Stimulated activated CD8-positive, alpha-beta memory T cell treated with anti-CD3 and anti-CD28 coated beads, Interleukin-15, amount 100 ng/mL, for 24 hours (primary cell): ENCODE measurements at places on chromosomes 6 and 20.

GRCh38 chr6:1810880-1811279, 201.2 kb downstream of the FOXC1 start:
- DNase-seq, result no peak

- DNase-seq, result no peak
These were observed 290.8 kb upstream of the PRDM1 start for GRCh38 chr6:105795366-105795765.

GRCh38 chr6:32941214-32941768, 463 bp upstream of the HLA-DMB start:
- DNase-seq, result no peak

DNA sequence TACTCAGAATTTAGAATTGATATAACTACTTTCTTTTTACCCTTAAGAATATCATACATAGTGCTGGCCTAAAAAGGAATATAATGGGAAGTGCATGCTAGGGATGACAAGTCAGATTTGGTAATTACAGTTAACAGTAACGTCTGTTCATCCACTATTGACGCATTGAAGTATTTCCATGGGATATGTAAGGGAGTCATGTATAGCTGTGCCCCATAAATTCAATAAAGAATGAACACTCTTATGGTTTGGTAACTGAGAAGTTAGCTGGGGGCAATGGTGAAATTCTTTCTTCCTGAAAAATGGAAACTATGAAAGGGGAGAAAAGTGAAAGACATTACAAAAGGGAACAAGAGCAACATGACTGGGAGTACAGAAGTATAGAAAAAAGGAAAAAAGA, 2.6 kb upstream of the COL19A1 start:
- DNase-seq, result no peak

- DNase-seq, result no peak
These were observed 243.5 kb downstream of the TMEM242 start for GRCh38 chr6:157079771-157080170.

DNA sequence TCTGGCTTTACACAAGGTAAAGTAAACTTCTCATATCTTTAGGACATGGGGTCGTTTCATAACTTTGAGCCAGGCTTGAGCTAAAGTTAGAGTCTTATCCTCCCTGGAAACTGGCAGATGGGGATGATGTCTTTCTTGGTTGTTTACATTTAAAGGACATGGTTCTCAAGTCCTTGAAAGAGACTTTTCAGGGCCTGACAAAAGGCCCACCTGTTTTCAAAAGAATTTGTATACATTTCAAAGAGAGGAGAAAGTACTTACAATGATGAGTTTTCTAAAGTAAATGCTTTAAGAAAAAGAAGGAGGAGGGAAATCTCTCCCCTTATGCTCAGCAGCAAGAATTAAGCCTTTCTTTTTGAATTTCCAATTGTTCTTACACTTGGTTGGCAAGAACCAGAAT, 45.7 kb upstream of the TINAG start:
- DNase-seq, result no peak

GRCh38 chr6:168372889-168373288, 53.3 kb upstream of the DACT2 start:
- DNase-seq, result no peak

- DNase-seq, result no peak
These were observed 287.1 kb downstream of the GMDS start for GRCh38 chr6:1958257-1958656.

DNA sequence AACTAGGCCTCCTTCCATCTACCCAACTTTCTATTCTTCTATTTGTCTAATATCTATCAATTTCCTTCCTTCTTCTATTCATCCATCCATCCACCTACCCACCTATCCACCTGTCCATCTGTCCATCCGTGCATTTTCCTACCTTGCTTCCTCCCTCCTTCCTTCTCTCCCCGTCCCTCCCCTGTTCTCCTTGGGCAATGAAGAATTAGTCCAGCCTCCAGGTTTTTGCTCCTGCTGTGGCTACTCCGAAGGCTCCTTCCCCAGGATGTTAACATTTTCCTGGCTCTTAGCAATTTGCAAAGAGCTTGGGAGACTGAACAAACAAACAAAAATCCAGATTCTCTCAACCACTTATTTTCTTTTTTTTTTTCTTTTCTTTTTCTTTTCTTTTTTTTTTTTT, 81.6 kb downstream of the KCNB1 start:
- no peak for DNase-seq

DNA sequence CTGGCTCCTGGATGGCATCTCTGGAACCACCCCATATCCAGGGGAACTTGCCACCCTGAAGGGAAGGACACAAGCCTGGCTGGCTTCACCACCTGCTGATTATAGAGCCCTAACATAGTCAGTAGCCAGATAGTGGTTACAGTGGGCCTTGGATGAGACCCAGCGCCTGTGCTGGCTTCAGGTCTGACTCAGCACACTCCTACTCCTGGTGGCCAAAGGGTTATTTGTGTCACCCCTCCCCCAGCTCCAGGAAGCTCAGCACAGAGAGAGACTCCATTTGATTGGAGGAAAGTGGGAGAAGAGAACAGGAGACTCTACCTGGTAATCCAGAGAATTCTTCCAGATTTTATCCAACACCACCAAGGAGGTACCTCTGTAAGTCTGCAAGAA, 12.8 kb downstream of the SNX14 start:
- DNase-seq, result no peak

DNA sequence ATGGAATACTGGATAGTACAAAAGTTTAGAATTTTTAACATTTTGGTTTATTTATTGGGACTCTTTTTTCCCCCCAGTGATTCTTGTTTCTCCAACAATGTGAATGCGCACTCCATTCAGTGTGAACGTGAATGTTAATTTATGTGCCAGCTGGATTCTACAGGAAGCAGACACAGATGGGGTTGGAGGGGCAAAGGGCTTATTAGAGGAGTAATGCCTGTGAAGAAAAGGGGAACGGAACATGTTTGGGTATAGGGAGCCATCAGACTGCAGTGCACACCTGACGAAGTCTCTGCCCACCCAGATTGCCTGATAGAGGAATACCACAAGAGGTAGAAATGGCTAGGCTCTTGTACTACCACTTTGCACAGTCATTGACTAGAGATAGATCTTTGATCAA, 48.2 kb downstream of the PTPRA start:
- DNase-seq, result no peak

DNA sequence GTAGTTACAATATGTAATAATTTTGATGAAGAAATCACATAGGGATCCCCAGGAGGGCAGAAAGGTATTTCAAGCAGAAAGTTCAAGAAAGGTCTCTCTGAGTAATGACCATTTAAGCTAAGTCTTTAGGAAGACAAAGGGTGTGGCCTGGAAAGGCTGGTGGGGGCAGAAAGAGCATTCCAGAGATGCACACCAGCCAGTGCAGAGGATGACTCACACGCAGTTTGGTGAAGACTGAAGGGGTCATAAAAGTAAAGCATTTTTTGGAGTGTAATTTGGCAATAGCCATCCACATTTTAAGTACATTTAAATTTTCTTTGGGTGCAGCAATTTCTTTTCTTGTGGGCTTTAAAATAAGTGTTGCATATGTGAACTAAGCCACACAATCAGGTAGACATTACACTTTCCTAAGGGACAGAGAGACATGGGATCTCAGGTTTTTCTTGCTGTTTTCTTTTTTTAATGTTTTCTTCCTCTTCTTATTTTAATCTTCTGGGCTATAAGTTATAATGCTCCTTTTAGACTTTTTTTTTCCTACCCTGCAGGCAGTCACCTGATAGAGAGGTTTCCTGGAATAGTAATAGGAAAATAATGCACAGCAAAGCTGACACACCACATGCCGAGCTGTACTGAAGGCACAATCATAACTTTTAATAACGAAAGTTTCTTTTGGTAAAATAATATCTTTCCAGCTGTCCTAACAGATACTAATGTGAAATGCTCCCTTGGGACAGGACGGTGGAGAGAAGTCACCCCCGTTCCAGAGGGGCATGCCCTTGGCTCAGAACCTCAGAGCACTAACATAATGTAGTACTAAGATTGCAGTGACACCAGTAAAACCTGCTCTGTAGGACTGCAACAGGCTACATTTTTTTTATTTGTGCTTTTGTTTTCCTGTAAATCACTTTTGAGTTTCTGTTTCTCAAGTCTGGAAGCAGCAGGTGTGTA, 49.6 kb upstream of the PTPRK start:
- no peak for DNase-seq

DNA sequence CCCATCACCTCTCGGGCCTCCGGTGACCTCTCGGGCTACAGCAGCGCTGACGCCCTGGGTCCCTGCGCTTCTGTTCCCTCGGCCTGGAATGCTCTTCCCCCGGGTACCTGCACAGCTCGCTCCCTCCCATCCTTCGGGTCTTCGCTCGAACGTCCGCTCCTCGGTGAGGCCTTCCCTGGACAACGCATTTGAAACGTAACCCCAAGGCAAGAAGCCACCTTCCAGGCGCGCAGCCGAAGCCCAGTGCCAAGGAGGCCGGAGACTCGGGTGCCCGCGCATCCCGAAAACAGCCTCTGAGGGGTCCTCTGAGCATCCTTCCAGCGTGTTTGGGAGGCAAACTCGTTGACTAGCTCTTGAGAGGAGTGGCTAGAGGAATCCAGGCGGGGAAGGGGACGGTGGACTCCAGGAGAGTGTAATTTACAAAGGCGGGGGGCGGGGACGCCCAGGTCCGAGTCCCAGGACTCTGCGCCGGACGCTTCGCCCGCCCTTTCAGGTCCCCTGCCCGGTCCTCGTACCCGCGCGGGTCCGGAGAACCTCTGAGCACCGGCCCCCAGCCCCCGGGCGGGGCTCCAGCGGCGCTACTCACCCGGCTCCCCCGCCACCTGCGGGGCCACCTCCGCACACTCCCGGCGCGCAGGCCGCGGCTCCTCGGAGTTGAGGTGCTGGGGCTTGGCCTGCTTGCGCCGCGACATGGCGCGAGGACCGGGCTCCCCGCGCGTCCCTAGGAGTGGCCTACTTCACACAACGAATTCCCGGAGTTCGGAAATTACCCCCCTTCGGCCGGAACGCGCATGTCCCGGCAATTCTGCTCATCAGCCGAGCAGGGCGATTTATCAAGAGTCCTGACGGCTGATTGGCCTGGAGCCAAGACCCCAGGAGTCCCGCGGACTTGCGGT, 86.8 kb downstream of the ZFP64 start:
- DNase-seq, result no peak

- no peak for DNase-seq
These were observed 262.3 kb upstream of the PLN start for GRCh38 chr6:118285791-118286190.
